ENCODE measurements at places on chromosomes 4 and X.

DNA sequence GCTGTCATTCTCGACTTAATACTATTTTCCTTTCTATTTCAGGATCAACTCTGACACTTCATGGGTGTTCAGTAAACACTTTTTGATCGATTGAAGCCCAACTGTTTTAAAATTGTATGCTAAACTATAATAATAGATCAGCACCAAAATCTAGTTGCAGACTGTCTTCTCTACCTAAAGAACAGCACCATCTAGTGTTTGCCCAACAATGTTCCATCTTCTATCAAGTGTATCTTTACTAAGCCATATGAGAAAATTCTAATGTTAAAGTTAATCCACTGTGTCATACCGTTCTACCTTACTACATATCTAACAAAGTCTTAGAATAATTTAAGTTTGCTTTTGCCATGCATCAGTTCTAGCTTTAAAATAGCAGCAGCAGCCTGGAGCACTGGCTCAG is 113.0 kb upstream of the PRDX4 start:
- peak; percentile 32 for DNase-seq

DNA sequence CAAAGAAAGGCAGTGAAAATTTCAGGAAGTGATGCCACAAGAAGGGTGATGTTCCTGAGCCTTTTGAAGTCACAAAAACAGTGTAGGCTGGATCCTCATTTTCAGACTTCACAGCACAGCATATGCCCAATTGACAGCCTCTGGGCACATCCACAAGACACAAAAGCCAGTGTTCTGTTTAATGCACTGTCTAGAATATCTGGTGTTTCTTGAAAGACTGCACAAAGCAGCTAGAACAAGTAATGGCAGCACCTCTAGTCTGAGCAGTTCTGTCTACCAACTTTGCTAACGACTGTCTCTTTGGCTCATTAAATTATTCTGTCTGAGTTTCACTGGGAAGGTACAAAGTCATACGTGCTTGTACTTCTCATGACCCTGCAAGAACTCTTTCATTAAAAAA is 417.1 kb upstream of the GALNT7 start:
- no peak for DNase-seq

- no peak for DNase-seq
Observed at GRCh38 chr4:118739022-118739713, 54.0 kb downstream of the METTL14 start.

DNA sequence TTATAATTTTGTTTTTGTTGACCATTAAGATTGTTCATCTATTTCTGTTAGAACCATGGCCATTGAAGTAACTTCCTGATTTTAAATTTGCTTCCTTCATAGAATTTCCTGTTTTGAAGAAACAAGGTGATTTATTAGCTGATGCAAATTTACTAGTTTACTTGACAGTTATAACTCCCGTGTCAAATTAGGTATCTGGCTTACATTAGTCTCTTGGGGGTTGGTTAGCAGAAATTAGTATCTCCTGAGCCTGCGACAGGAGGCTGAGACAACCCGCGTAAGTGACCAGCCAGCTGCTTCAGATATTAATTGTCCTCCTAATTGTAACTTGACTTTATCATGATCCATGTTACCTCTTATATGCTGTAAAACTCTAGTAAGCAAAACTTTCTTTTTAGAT is 154.3 kb downstream of the CFAP299 start:
- DNase-seq, result no peak

DNA sequence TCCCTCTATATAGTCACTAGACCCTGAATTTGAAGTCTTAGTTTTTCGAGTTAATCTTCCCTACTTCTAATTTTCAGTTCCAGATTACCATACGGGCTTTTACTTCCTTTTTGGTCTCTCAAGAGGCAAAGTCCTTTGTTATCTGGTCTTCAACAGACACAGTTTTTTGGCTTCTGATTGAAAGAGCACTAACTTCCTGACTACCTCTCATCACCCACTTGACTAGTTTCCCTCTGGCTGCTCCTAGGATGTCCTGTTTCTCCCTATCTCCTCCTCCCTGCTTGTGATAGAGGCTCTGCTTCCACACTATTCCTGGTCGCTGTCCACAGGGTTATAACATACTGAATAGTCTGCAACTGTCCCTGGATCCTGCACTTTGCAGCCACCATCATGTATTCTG is 16.7 kb upstream of the WDR44 start:
- no peak for DNase-seq
